ENCODE measurements at places on chromosomes 4 and X.

GRCh38 chr4:1731180-1731579, 9.9 kb downstream of the TACC3 start:
- DNase-seq: peak; percentile 60

DNA sequence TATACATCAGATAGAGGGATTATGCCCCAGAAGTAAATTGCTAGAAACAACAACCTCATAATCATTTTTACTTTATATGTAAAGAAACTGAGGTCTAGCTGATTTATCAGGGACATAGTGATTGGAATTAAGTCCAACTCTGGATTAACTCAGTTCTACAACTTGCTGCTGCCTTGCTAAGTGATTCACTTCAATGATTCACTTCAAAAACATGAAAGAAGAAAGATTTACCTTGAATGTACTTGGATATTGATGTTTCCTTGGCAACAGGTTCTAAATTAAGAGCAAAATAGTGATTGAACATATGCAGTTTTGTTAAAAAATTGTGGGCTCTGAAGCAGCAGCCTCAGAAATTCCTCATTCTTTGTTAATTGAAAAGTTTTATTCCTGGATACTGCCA, 99.8 kb upstream of the H2AZ1 start:
- no peak for DNase-seq

- peak; percentile 83 for DNase-seq
Measured at GRCh38 chrX:17405225-17405969, 30.4 kb downstream of the NHS start.

- DNase-seq: no peak
Measured at GRCh38 chr4:56627985-56628384, 53.1 kb downstream of the HOPX start.

- peak; percentile 43 for DNase-seq
Measured at GRCh38 chrX:46547857-46548256, 2.6 kb upstream of the ZNF674 start.

GRCh38 chr4:7377223-7377865, 57.4 kb downstream of the PSAPL1 start:
- DNase-seq: no peak

- DNase-seq: no peak
Measured at GRCh38 chr4:78222575-78223186, 165.6 kb downstream of the FRAS1 start.

- DNase-seq: peak; percentile 78
Measured at GRCh38 chr4:169251291-169252235, 19.2 kb downstream of the SH3RF1 start.

DNA sequence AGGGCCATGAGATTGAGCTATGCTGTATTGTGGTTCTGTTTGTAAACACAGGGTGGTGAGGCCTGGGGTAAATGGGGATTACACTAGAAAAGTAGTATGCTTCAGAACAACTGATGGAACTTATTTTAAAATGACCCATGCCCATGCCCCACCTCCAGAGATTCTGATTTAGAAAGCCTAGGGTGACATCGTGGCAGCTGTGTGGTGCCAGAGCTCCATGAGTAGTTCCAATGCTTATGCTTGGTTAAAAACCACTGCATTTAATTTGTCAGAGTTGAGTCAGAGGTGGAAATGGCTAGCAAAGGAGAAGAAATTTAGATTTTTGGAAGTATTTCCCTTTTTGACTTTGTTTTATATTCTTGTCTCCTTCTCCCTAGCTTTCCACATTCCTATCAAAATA, 63.4 kb upstream of the PDE5A start:
- no peak for DNase-seq

- DNase-seq: no peak
Measured at GRCh38 chr4:14671146-14671545, 331.1 kb upstream of the CPEB2 start.

DNA sequence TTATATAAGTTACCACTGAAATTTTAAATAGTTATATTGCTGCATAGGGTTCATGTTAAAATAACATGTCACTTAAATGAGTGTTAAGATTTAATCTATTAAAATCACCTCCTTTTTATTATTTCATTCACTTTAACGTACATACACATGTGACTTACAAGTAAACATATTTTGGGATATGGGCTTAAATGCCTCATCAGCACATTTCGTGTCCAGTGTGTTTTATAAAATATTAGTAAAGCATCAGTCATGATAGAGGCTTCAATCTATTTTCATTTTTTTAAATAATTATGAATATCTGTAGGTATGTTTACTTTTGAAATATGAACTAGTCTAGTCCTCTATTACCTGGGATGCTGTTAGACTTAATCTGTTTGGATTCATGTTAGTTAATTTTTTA, 143.6 kb downstream of the NPNT start:
- no peak for DNase-seq

- DNase-seq: no peak
Measured at GRCh38 chrX:16589211-16589610, 60.7 kb upstream of the S100G start.

- no peak for DNase-seq
Measured at GRCh38 chr4:129231945-129232588, 136.1 kb downstream of the C4orf33 start.

- no peak for DNase-seq
Measured at GRCh38 chr4:143473334-143474126, 40.0 kb upstream of the SMARCA5 start.

- no peak for DNase-seq
Measured at GRCh38 chrX:19956923-19957322, 33.9 kb downstream of the BCLAF3 start.

- no peak for DNase-seq
Measured at GRCh38 chrX:24860140-24860539, 155.6 kb downstream of the ARX start.

DNA sequence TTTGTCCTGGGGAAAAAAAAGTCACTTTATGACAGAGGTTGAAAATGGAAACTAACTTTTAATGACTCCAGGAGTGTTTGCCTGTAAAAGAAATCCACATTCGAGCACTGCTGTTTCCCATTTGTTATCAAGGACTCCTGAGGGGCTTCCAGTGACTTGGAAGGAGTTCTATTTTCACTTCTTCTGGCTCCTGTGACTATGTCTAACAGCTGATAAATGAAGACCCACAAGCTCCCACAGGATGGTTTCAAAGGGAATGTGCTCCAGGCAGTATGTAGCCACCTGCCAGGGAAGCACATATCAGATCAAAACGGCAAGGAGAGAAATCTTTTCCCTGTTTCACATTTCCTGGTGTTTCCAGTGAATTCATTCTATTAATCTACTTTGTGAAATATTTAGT, 159.8 kb upstream of the FAM241A start:
- no peak for DNase-seq

GRCh38 chrX:16771483-16772398, 14.5 kb upstream of the TXLNG start:
- DNase-seq: peak; percentile 3

GRCh38 chr4:157992038-157992705, 180.7 kb downstream of the GASK1B start:
- DNase-seq: peak; percentile 71
